ENCODE measurements at places on chromosomes 7 and 10. TPM values are rescaled to one million over a fixed set of nuclear protein-coding genes. Genes with fewer than 3 reads are reported as not detected.
A peak's percentile ranks its signal among the peaks of the same experiment; 100 is the strongest.

DNA sequence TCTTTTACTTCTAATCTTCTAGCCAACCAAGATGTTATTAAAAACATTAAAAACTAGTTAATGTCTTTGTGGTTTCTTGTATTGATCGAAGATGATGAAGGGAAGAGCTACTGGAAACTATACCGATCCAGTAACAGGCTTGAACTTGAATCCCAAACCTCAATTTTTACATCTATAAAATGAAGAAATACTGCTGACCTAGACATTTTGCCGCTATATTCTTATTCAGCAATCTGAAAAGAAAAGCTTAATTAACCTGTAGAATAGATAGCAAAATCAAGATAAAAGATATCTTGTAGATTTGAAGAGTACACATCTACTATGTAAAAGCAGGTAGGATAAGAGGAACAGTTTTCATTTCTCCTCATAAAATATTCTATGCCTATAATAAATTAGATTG is 326.1 kb upstream of the LRRN3 start:
- no peak for DNase-seq

The OPN1SW gene
- not detected for total RNA-seq

- no peak for DNase-seq
Measured at GRCh38 chr10:34513636-34514035, 301.5 kb downstream of the PARD3 start.

The SPDYE3 gene
- total RNA-seq, result not detected

The VWA2 gene
- not detected for total RNA-seq

DNA sequence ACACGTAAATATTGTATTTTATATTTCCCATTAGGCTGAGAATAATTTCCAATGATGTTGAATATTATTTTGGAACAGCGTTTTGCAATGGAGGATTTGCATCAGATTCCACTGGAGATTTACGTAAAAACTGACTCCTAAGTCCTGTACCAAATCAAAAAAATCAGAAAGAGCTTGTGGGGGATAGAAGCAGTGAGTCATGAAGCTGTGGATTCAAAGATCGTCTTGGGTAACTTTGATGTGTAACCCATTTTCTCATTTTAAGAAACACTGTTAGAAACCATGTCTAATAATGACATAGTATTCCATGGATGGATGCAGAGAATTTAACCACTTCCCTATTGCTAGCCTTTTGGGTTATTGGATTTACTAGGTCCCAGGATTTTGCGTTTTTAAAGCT is 158.6 kb downstream of the INHBA start:
- no peak for DNase-seq

GRCh38 chr10:24091256-24091655 is 117.7 kb upstream of the KIAA1217 start:
- no peak for DNase-seq

The PTPN12 gene
- total RNA-seq, result 10.5 TPM

The A1CF gene
- not detected for total RNA-seq

DNA sequence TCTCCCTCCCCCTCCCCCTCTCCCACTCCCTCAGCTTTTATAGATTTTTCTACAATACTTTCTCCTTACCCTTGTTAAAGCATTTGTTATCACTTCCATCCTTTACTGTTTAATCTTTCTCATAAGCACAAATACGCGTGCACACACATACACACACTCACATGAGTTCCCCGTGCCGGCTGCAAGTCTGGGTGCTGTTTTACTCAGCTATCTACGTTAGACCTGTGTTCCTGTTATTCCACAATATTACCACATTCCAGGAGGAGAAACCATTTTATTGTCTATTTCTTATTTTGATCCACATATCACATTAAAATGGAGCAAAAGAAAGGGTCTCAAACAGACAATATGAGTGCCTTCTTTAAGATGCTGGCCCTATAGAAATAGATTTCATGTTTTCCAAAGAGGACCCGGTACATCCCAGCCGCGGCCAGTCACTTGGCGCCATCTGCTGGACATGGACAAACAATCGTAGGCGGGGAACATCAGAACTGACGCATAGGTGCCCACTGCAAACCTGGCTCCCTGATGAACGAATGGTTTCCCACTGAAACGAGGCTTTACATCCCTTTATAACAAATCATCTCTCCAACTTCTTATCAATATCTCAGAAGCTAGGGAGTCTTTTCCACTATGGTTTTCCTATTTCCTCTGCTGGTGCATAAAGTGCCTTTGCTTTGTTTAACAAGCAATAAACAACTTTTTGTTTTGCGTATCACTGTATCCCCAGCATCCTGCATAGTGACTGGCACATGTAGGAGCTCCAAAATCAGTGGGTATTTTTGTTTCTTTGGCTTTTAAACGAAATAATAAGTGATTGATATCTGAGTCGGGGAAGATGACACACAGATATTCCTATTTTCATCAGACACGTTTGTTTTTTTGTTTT is 25.2 kb upstream of the OPTN start:
- DNase-seq, result peak; percentile 29

DNA sequence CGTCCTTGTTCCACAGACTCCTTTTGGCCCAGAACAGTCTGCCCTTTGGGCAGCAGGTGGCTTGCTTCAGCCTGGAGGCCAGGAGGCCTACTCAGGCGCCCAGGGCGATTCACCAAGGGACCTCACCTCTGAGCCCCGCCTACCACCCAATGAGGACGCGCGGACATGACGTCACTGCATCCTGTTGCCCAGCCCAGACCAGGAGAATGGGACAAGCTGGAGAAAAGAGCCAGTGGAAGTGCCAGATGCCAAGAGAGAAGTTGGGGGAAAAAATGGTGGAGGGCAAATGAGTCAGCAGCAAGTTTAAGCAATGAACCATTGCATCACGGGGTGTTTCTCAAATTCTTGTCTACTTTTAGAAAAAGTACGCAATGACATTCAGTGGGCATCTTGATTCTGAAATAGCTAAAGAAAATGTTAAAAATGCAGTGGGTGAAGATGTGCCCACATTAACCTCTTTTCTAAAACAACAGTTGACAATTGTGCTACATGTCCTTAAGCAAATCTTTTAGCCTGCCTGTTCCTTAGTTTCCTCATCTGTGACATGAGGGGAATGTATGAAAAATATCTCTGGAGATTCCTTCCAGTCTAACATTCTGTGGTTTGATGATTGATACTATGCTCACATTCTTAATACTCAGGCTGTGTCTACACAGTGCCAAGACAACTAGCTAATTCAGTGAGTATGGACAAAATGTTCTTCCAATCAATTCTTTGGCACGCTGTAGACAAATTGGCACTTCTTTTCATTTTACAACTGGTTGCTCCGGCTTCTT is 23.9 kb upstream of the LEP start:
- DNase-seq, result no peak

DNA sequence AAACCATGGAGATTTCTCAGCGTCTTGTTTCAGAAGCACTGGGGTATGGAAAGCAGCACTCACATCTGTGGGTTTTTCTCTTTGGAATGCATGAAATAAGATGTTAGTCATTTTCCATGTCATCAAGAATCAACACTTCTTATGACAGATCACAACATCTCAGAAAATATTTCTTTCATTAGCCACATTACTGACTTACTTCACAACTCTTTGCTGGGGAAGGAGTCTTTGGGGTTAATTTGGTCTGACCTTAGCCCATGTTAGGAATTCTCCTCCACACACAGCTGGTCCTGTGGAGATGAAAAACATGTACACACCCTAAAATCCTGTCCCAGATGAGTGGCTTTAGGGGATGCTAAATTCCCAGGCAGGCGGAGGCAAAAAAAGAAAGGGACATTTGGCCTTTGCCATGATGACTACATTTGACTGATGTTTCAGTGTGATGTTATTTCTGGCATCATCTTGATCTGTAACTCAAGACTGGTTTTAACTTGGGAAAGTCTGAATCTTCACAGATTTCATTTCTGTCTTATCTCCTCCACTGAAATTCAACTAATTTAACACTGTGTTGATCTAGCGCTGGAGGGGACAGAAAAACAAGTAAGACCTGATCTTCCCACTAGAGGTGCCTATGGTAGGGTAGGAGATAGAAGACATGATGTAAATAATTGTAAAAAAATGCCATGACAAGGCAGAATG is 363.2 kb downstream of the PRPF18 start:
- no peak for DNase-seq

DNA sequence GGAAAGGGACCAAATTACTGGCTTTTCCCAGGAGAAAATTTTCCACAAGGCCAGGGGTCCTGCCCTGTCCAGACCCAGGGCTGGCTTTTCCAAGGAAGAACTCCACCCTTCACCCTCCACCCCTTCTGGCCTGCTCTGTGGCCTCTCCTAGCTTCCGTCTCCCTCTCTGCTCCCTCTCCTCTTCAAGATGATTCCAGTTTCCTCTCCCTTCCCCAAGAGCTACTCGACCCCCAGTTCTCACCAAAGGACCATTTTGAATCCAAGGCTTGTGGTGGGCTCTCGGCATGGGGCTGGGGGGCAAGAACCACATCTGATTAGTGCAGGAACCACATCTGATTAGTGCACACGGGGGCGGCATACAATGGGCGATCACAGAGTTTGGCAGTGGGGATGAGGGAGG is 7.7 kb downstream of the CHAT start:
- no peak for DNase-seq

DNA sequence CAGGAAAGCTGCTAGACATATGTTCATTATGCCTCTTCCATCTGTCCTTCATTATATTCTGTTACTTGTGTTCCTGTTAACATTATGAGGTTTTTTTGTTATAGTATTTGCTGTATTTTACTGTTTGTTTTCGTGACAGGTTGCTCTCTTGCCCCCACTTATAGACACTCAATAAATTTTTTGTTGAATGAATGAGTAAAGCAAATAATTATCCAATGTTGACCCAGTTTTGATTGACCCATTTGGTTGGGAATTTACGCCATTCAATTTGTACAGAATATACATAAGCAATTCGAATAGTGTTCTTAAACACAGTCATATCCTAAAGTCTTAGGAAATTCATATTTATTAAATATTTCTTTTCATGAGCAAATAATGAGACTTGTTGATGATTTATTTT is 11.8 kb downstream of the CCSER2 start:
- no peak for DNase-seq

DNA sequence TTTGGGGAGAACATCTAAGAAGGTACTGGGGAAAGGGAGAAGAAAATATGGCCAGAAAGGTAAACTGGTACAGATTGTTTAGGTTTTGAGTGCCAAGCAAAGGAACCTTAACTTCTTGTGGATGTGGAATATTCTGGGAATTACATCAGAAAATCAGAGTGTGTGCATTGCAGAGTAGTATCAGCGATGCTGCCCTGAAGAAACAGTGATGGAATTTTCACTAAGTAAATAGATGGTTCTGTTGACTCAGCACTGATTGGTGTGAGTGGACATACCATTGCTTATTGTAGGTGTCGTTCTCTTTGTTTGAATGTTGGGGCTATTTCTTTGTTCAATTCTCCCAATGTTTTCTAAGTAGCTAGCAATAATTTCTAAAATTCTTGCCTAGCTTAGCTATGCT is 24.4 kb upstream of the AKR1B1 start:
- DNase-seq, result no peak

- no peak for DNase-seq
Measured at GRCh38 chr10:114174695-114175188, 739 bp upstream of the CCDC186 start.

DNA sequence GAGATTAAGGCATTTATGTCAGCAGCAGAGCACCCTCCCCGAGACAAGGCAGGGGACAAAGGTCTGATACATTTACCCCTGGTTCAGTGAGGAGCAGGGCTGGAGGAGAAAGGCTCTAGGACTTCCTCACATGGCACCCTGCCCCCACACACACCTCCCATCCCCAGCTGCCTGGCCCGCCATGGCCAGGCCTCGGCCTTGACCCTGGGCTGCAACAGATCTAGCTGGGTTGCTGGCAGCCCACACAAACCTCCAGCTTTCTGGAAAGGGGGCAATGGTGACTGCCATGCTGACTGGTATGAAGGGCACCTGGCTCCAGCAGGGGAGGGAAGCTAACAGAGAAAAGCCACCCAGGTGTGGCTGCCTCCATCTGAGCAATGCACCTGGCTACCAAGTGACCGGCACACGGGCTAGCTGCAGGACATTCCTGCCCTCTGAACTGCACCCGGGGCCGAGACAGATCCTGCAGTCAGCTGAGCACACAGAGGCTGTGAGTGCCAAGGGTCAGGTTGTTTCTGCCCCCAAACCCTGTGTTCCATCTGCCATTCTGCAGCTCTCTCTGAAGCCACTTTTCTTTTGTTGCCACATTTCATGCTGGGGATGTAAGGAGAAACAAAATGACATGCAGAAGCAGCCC is 85.8 kb upstream of the LRRC18 start:
- DNase-seq, result no peak

The NUDT1 gene
- 74.9 TPM for total RNA-seq

The UCMA gene
- not detected for total RNA-seq

The TMEM209 gene
- total RNA-seq, result 55.0 TPM

DNA sequence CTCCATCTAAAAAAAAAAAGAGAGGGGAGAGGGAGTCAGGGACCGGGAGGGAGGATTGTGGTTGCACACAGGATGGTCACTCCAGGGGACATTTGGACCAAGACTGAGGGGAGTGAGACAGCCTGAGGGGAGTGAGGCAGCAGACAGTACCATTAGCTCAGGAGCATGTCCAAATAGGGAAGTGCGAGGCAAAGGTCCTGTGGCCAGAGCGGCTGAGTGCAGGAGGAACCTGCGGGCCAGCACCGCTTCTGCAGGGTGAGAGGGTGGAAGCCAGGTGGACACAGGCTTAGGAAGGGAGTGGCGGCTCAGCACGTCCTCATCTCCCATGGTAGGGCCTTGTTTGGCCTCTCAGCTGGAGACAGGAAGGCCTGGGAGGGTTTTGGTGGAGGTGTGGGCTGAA is 48.9 kb upstream of the PFKFB3 start:
- DNase-seq, result no peak

DNA sequence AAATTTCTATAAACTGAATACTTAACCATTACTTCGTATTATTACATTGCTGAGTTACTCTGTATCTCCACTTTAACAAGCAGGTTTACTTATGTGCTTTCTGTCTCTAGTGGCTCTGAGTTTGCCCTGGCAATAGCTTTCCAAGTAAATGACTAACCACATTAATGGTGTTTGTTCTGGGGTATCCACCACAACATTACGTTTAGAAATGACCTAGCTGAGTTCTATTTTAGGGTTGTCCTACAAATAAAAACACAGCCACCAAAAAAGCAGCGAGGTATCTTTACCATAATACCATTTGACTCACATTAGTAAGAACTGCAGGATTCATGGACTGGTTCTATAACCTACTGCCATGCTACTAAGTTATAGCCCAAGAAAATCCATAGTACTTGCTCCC is 83.1 kb downstream of the HIBADH start:
- no peak for DNase-seq

DNA sequence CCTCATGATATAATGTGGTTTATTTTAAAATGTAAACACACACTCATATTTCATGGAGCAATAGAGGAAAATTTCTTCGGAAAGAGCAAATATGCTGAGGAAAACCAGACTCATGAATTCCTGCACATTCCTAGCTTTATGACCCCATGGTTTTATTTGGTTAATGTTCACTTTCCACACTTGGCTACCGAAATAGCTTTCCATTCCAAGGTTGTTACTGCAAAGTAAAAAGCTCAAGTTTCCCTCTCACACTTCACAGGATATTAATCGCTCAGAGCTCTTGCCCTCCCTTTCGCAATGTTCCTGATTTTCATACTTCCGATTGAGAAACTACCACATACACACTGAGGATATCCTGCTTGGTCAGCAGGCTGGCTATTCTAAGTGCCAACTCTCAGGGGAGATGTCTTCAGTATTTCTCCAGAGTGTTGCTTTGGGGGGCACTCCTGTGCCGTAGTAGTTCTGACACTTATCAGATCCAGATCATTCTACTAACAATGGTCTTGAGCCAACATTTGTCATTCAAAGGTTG is 77.5 kb upstream of the STEAP1B start:
- DNase-seq, result no peak

The MBL2 gene
- not detected for total RNA-seq

GRCh38 chr7:30312178-30312577 is 27.8 kb downstream of the ZNRF2 start:
- DNase-seq, result no peak

- DNase-seq, result no peak
Measured at GRCh38 chr7:87413951-87414793, 61.3 kb downstream of the ABCB4 start.

Measured in activated T-helper 1 cell treated with anti-CD3 and anti-CD28 coated beads, Interleukin-12 subunit alpha, Interleukin-12 subunit beta, Interleukin-2, Interleukin-4 antibody, amounts not matched to agents 30 ng/mL and 10 ng/mL and 1 ng/mL, durations not matched to agents 14 hours and 24 hours and 36 hours (primary cell).